HFFc6 (cell line): ENCODE measurements at places on chromosomes 6 and 20.

GRCh38 chr20:16518784-16519084 is 54.5 kb downstream of the KIF16B start:
- DNase-seq, result no peak

DNA sequence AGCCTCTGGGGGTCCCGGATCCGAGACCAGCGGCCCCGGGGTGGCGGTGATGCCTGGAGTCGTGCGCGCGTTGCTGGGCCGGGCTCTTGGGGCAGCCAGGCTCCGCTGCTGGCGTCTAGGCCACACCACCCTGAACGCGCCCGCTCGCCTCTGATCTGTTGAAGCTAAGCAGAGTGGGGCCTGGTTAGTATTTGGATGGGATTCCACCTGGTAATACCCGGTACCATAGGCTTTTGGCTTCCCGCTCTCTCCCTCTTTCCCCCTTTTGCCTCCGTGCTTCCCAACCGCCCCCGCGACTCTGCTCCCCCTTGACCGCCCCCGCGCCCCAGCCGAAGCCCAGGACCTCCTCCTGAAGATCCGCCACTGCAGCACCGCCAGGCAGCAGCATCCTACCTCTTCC is 1383.5 kb upstream of the DEFB115 start:
- peak; percentile 19 for DNase-seq

GRCh38 chr6:46419576-46420002 is 71.7 kb downstream of the RCAN2 start:
- DNase-seq, result peak; percentile 57

GRCh38 chr6:135087803-135088202 is 33.2 kb upstream of the HBS1L start:
- no peak for DNase-seq
